Left forelimb (tissue), 1 donor: ENCODE measurements at places on chromosomes 7 and 10.

- DNase-seq, result no peak
These were observed 229.1 kb upstream of the MKLN1 start for GRCh38 chr7:131098527-131098926.

DNA sequence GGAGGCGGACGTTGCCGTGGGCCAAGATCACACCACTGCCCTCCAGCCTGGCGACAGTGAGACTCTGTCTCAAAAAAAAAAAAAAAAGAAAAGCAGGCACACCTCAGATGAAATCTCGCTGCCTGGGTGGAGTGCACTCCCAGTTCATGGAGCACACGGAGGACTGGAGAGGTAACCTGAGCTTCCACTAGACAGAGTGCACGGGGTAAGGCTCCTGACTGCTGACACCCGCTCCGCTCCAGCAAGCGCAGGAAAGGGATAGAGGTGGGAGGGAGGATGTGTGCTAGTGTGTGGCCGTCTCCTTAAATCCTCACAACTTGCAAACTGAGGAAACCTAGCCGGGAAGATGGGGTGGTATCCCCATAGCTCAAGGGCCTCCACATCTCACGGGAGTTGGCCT is 50.8 kb downstream of the FAM53B start:
- no peak for DNase-seq

- peak; percentile 69 for DNase-seq
These were observed 3.4 kb downstream of the INHBA start for GRCh38 chr7:41699516-41699915.

GRCh38 chr7:40341836-40342235 is 207.0 kb downstream of the SUGCT start:
- no peak for DNase-seq

GRCh38 chr7:664997-665735 is 61.3 kb upstream of the DNAAF5 start:
- no peak for DNase-seq

DNA sequence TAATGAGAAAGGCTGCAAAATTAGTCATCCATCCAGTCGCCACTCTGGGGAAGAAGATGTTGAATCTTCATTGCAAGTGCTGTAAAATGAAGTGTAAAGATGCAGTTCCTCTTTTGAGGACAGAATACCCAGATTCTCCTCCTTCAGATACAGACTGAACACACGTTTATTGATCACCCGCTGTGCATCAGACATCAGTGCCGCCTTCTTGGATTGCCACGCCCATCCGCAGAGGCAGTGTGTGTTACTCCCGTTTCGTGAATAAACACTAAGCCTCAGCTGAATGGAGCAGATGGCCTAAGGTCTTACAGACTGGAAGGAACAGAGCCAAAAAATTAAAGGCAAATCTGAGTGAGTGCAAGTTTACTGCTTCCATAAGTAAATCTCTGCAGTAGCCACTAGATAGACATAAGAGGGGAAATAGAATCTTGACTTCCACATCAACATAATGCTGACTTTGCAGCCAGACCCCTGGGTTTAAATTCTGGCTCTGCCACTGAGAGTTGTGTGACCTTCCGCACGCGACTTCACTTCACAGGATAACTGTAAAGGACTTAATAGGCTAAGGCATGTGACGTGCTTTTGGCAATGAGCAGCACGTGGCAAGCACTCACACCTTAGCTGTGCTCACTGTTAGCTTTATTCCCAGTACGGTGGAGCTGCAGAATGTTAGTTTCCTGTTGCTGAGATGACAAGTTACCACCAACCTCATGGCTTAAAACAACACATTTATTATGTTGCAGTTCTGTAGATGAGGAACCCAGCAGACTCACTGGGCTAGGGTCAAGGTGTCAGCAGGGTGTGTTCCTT is 285.9 kb downstream of the CELF2 start:
- DNase-seq, result no peak

DNA sequence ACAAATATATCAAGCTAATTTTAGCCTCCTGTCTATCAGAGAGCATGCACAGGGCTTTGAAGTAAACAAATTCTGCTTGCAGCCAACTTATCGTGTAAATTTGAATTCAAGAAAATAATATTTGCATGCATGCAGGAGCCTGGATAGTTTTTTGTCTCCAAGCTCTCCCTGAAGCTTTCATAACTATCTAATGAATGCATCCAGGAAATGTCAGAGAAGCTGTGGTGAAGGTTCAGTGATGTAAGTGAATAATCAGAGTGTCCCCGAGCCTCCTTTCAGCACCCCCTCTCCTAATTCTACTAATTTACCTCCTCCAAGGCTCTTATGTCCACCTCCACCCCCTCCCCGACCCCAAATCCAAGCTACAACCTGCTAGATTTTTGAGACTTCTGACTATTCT is 172.0 kb upstream of the ZNF32 start:
- no peak for DNase-seq

GRCh38 chr10:107915215-107915610 is 750.7 kb upstream of the SORCS1 start:
- no peak for DNase-seq

DNA sequence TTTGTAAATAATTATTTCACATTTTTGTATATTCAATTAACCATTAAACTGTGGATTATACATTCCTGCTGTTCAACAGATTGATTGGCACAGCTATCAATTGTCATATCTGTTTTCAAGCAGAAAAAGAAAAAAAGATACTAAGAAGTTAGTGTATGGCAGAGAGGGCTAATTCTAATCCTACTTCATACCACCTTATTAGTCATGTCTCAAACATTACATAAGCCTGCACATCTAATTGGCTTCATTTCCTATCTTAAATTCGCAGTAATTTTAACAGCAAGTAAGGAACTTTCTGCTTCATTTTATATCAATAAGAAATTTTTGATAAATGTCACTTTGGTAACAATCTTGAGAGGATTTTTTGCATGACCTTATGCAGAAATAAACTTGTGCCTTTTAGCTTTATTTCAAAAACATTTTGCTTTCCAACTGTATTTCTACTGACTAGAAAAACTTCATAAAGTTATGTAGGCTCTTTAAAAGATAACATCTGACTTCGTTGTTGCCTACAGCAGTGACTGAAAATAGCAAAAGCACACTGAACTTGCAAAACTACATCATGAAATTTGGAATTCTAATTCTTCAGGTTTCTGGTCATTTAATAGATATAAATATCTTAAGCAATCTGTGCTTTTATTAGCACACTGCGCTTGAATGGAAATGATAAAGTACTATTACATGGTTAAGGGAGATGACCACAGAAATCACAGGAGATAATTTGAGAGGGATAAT is 111.5 kb downstream of the SEMA3C start:
- DNase-seq, result no peak

- no peak for DNase-seq
These were observed 51.2 kb upstream of the TMEM248 start for GRCh38 chr7:66869660-66870450.

- DNase-seq, result no peak
These were observed 18.8 kb upstream of the TLL2 start for GRCh38 chr10:96532523-96532922.

GRCh38 chr10:36464291-36464690 is 661.1 kb upstream of the ANKRD30A start:
- no peak for DNase-seq

GRCh38 chr7:37105762-37106161 is 342.9 kb downstream of the ELMO1 start:
- no peak for DNase-seq

DNA sequence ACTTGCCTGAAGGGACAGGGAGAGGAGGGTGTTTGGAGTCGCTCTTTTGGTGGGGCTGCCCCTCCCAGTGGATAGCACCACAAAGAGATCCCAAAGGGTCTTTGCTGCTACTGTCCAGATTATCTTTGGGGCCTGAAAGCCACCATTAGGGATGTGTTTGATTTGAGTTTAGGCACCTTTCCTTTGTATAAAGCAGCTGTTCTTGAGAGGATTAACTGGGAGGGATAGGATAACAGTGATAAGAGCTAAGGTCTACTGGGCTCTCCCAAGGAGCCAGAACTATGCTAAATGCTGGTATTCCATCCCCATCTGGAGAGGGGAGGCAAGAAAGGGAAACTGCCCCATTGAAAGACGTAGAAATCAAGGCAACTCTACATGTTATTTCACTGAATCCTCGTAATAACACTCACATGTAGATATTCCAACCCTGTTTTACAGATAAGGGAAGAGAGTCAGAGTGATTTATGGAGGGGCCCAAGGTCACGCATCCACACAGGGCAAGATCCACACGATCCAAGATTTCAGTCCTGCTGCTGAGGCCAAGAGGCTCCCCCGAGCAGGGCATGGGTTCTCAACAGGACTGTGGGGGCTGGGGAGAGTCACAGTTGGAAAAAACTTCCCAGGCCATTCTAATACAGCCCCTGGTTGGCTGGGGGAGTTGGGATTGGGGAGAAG is 11.1 kb upstream of the TCF7L2 start:
- DNase-seq, result no peak

- DNase-seq, result no peak
These were observed 21.1 kb downstream of the FAM53B start for GRCh38 chr10:124722798-124723783.

GRCh38 chr10:50497758-50498157 is 126.0 kb downstream of the SGMS1 start:
- no peak for DNase-seq

GRCh38 chr7:75979759-75980429 is 14.5 kb downstream of the TMEM120A start:
- DNase-seq, result no peak

DNA sequence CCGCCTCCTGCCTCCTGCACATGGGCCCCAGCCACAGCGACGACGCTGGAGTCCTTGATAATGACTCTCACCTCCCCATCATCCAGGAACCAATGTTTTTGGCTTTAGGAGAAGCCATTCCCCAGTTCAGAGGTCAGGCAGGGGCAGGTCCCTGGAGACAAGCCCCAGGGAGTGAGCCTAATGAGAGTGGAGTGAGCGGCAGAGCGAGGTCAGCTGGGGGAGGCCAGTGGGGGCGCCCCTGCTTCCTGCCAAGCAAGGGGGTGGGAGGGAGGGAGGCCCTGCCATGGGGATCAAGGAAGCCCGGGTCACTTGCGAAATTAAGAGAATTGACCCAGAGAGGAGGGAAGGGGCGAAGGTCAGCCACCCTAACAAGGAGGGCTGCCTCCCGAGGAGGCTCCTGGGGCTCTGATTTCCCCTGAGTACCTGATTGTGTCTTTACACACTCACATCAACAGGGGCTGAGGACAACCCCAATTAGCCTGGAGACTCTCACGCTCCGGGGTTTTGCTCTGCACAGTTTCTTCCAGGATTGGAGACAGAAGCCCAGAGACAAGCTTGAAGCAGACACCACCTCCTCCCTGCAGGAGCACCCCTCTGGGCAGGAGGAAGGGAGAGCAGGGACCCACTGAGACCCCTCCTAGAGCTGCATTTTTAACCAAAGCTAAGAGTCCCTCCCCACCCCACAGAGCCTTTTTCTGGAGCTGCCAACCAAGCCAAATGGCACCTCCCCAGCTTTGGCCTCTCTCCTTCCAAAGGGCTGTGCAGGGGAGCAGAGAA is 112.1 kb downstream of the COL13A1 start:
- DNase-seq, result no peak

DNA sequence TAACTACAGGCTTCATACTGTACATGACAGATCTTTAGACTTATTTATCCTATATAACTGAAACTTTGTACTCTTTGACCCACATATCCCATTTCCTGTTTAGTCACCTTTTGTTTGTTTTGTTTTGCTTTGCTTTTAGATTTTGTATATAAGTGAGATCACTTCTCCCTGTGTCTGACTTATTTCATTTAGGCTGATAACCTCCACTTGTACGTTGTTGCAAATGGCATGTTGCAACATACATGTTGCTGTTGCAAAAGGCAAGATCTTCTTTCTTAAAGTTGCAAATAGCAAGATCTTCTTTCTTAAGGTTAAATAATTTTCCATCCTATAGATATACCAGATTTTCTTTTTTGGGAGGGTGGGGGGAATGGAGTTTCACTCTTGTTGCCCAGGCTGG is 341.5 kb downstream of the OTUD1 start:
- no peak for DNase-seq

GRCh38 chr7:29898301-29898700 is 91.3 kb downstream of the SCRN1 start:
- no peak for DNase-seq

DNA sequence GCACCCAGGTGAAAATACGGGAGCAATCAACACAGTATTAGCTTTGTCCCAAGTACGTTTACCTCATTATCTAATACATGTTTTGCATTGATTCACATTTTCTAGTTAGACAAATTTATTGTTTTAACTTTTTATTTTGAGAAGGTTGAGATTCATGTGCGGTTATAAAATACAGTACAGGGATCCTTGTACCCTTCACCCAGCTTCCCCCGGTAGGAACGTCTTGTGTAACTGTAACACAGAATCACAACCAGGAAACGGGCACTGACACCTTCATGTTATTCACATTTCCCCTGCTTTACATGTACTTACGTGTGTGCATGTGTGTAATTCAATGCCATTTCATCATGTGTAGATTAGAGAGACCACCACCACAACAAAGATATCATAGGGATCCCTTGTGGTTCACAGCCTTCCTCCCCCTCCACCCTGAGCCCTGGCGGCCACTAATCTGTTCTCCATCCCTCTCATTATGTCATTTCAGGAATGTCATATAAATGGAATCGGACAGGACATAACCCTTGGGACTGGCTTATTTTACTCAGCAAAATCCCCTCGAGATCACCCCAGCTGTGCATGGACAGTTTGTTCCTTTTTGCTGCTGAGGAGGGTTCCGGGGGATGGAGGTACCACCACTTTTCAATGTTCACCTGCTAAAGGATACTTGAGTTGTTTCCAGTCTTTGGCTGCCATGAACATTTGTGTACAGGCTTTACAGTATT is 46.5 kb upstream of the C10orf71 start:
- DNase-seq, result no peak

DNA sequence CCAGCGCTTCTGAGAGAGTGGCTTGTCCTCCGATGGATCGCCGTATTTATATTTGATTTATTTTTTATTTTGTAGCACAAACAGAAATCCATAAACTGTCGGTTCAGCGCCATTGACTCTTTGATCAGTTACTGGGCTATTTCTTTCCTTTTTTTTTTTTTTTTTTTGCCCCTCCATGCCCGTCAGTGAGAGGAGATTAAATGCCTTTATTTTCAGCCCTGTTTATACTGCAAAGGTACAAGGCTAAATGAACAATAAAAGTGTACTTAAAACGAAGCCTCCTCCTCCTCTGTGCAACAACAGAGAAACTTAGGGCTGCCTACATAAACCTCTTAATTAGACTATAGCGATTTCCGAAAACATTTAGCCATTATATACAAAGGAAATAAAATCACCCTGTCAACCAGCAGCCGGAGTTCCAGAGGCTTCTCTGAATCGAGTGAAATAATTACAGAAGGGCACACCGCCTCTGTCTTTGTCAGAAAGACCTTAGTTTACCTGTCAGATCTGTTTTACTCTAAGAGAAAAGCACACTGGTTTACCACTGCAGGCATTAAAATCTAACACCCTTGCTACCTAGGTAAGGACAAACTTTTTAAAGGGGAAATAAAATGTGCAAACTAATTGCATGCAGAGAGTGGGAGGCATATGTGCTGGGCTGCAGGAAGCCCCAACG is 3.5 kb downstream of the EBF3 start:
- DNase-seq, result no peak

- no peak for DNase-seq
These were observed 2.4 kb downstream of the ARID5B start for GRCh38 chr10:61903928-61904344.

DNA sequence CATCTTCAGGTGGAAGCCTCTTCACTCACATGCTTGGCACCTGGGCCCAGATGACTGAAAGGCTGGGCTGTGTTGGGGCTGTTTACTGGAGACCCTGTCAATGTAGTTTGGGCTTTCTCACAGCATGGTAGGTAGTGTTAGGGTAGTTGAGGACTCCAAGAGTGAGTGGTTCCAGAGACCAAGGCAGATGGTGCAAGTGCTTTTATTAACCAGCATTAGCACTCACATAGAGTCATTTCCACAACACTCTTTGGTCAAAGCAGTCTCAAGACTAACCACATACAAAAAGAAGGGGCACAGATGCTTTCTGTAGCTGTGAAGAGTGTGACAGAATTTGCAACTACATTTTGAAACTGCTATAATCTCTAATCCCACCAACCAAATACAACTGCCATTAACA is 135.0 kb downstream of the RTKN2 start:
- no peak for DNase-seq
